Hematopoietic multipotent progenitor cell treated with erythropoietin and hydrocortisone succinate and interleukin-3 and kit ligand, for 8 days (in vitro differentiated cells): ENCODE measurements at places on chromosomes 7 and 10.
A peak's percentile ranks its signal among the peaks of the same experiment; 100 is the strongest.

DNA sequence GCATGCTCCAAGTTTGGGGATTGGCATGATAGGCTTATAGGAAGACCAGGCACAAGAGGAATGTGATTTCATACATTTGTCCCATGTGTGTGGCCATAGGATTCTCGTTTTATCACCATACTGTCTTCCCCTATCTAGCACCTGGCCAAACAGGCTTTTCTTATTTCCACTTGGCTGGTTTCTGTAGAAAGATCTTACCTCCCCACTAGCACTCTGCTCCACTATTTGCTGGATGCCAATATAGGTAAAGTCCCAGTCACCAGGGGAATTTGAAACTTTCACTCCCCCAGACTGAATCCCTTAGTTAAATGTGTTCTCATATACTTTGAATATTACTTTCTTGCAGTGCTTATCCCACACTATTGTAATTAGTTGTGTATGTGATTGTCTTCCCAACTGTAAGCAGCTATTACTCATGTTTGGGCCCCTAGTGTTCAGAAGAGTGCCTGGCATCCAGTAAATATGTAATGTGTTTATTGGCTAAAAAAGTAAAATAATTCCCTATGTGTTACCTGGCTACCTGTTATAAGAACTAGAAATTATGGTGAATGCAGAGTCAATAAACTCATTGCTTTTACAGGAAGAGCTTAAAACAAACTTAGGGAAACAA, 109.0 kb downstream of the LRMDA start:
- DNase-seq: no peak

GRCh38 chr7:131104596-131105293, 222.9 kb upstream of the MKLN1 start:
- peak; percentile 8 for DNase-seq

- no peak for DNase-seq
Observed at GRCh38 chr10:18615618-18616017, 35.8 kb downstream of the NSUN6 start.

DNA sequence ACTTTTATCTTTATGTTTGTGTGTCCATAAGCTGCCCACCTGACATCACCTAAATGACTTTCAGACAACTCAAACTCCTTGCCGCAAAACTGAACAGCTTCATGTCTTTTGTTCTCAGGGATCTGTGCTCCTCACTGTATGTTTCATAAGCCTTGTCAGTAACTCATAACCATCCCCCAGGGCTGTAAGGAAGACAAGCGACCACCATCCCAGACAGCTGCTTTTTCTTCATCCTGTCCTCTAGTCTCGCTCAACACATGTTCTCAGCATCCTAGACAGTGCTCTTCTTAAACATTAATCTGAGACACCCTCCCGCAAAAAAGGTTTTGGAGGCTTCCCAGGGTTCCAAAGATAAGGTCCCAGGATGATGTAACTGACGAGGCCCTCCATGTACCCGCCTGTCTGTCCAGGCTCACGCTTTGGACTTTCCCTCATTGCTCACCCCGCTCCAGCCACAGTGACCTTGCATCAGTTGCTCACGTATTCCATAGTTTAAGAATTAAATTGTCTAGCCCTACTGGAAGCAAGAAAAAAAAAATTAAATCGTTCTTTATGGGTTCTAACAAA, 69.8 kb downstream of the MAP3K8 start:
- peak; percentile 77 for DNase-seq

- no peak for DNase-seq
Observed at GRCh38 chr7:24896031-24896501, 83.9 kb downstream of the OSBPL3 start.

DNA sequence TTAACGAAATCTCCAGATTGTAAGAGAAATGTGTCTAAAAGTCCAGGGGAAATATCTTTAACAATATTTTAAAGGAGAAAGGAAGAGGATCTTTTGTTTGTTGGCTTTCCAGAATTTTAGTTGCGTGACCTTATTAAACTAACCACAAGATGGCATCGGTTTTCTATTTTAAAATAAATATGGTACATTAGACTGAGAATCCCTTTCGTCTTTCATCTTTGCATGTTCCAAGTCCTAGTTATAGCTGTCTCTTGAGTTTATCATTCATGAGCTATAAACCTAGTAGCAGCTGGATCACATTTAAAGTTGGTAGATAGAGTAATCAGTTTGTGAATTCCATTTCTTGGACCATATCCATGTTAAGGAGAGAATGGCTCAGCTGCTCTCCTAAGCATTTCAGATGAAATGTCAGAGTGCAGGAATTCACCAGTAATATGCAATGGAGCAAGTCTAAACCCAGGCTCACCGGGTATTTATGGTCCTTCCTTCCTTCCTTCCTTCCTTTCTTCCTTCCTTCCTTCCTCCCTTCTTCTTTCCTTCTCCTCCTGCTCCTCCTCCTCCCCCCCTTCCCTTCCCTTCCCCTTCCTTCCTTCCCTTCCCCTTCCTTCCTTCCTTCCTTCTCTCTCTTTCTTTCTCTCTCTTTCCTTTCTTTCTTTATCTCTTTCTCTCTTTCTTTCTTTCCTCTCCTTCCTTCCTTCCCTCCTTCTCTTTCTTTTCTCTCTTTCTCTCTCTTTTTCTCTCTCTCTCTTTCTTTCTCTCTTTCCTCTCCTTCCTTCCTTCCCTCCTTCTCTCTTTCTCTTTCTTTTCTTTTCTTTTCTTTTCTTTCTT, 57.8 kb upstream of the RAB18 start:
- DNase-seq: peak; percentile 41

DNA sequence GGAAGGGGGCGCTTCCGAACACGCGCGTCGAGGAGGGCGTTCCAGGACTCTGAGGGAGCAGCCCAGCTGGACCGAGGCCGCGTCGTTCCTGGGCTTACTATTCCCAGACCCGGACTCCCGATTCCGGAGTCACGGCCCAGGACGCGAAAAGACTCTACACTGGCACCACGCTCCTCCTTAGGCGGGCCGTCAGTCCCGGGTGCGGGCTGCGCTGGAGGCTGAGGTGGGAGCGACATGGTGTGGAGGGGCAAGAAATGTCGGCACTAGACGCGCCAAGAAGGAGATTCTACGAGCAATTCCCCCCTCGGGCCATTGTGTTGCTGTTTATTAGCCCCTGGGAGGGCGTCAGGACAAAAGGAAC, 584 bp upstream of the RUNDC3B start:
- DNase-seq: no peak

DNA sequence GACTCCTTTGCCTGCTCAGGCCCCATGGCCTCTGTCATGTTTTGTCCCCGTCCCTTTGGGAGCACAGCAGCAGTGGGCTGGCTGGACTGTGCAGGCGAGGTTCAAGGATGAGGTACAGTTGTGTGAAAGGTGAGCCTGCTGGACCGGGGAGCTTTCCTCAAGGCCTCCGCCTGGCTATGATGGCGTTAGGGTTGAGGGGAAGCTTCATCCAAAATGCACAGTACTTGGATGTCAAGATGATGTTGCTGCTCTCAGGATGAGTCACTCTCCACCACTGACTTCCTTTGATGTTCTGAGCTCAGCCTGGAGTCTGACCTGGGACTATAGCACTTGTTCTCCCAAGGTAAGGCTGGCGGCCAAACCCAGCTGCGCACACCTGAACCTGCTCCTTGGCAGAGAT, 152.7 kb upstream of the SHH start:
- no peak for DNase-seq

DNA sequence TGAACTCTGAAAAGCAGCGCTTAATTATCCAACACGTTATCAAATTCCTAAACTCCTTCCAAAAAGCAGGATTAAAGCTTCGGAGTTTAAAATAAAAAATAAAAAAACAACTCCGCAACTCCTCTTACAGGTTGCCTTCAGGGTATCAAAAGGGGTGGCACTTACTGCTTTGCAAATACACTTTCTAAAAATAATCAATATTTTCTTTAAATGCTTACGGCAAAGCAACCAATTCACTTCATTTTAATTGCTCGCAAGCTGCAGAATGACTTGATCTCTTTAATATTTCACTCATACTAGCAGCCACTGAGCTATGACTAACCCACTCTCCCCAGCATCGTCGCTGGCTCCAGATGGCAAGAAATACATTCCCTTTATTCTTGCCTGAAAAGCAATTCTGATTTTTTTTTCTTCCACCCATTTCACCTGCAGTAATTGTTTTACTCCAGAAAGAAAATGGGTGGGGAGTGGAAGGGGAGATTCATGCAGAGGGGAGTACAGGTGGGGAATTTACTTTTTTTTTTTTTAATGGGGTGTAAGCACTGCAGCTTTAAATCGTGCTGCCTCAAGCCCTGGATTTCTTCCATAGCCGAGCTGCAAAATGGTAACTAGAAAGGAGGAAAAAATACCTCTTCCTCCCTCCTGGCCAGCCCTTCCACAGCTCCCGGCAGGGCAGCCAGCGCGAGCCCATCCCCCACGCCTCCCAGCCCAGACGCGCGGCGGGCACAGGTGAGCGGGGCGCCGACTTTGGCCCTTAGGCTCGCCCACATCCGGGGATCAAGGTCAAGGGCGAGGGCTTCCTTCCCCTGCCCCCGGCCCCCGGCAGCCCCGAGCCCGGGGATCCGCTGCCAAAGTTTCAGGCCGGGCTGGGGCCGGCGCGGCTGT, 54.2 kb upstream of the FHIP2A start:
- no peak for DNase-seq

- DNase-seq: no peak
Observed at GRCh38 chr10:33655165-33655815, 320.8 kb upstream of the NRP1 start.

GRCh38 chr7:30684351-30684750, 2.1 kb upstream of the CRHR2 start:
- DNase-seq: no peak

GRCh38 chr7:64882341-64883112, 20.5 kb upstream of the ZNF273 start:
- DNase-seq: peak; percentile 37

DNA sequence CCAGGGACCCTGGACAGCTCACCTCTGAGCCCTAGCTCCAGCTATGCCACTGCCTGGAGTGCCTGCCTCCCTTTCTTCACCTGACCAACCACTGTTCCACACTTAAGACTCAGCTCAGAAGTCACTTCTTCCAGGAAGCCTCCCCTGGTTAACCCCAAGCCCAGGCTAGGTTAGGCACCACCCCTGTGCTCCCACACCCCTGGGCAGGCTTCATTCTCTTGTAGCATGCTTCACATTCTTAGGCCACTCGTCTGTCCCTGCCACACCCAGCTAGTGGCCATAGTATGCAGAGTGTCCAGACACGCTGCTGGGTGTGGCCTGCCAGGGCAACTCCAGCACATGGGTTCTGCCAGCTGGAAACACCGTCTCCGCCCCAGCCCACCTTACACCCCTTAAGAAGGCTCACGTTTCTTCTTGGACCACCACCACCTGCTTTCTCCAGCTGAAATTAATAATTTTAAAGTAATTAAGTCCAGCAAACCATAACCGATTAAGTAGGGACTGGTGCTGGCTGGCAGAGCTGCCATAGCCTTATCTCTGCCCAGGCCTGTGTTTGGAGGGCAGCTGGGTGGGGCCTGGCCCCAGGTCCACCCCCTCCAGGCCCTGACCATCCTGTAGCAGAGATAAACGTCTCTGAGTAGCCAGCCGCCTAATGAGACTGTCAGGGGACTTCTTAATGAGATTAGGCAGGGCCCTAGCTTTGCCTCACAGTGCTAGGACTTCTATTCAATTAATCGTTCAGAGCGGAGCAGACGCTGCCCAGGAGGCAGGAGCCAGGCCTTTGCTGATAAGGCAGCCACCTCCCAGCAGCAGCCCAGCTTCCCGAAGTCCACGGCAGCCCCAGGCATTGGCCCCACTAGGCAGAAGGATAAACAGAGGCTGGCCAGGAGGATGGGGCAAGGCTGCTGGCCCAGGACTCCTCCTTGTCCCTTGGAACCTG, 20.5 kb downstream of the GRID1 start:
- peak; percentile 78 for DNase-seq

DNA sequence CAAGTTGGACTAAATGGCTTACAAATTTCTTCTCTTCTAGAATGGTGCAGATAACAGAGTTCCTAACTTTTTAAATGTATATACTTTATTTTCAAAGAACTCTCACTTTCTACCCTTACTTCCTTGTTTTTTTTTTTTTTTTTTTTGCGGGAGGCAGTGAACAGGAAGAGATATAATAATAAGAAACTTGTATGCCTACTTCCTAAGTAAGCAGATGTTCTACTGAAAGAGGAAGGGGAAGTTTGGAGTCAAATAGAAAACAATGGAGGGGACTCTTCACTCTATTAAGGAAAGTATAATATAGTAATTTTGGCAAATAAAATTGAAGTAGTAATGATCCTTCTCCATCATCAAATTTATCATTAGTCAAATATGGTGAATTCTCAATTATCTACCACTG, 754.0 kb downstream of the KCNMA1 start:
- no peak for DNase-seq

DNA sequence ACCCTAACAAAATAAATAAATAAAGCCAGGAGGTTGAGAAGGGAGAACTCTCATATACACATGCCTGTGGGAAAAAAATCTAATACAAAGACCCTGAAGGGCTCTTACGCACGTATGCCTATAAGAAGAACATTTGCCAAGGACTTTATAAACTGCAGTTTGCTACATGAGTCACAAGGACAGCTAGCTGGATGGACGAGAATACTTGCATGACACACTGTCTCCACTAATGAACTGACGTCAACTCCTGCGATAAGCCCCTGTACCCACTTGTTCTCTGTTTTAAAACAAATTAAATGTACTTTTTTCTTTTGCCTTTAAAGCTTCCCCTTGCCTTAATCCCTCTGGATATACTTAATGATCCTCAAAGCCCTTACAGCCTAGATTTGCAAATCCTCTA, 374.6 kb upstream of the GHITM start:
- DNase-seq: no peak

GRCh38 chr10:101140950-101141615, 10.0 kb downstream of the TLX1 start:
- no peak for DNase-seq

DNA sequence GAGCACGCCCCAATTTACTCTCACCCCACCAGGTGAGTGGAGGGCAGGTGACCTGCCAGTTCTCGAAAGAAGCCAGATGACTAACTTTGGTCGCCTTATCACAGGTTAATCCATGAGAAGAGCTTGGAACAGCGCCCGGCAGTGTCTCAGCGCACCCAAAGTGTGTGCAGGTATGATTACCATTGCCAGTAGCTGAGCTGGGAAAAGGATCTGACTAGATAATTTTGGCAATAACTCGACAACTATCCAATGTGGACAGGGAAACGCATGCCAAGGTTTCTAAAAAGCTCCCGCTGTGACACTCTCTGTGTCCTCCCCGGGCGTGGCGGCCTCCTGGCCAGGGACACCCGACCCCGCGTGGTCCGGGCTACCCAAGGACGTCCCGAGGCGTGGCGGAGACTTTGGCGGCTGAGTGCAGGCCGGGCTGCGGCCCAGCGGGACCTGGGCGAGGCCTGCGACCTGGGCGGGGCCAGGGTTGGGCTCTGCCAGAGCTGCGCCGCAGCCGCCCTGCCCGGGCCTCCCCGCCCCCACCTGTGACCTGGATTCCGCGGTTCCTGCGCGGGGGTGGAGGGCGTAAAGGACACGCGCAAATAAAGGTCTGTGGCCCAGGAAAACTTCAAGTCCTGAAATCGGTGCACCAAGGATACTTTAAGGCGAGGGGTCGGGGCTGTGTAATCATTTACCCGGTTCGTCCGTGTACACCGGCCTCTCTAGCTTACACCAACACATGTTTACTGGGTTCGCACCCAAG, 13.7 kb upstream of the WAPL start:
- peak; percentile 67 for DNase-seq
